Activated T-cell treated with anti-CD3 and anti-CD28 coated beads for 48 hours (primary cell): ENCODE measurements at places on chromosomes 12 and 14.

GRCh38 chr12:111202237-111202915, 166.5 kb downstream of the PHETA1 start:
- no peak for DNase-seq

GRCh38 chr14:81169711-81170103, 51.1 kb downstream of the GTF2A1 start:
- DNase-seq: no peak

DNA sequence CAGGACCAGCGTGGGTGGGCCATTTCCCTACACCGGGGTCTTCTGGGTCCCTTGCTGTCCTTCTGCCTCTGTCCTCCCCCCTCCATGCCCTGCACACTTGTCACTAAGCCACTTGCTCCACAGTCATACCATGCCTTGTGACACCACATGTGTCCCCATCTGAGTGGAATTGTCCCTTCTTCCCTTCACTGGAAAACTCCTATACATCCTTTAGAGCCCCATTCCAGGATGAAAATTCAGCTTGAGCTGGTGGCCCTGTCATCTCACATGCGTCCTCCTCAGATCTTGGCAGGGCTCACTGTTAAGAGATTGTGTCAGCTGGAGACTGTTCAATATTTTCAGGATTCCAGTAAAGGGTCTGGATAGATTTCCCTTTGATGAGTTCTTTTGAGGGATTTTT, 87.4 kb downstream of the DNAH10 start:
- no peak for DNase-seq

- no peak for DNase-seq
These were observed 31.7 kb upstream of the INF2 start for GRCh38 chr14:104657563-104658324.

- DNase-seq: peak; percentile 44
These were observed 1141.2 kb upstream of the TMEM132C start for GRCh38 chr12:127125607-127126259.

DNA sequence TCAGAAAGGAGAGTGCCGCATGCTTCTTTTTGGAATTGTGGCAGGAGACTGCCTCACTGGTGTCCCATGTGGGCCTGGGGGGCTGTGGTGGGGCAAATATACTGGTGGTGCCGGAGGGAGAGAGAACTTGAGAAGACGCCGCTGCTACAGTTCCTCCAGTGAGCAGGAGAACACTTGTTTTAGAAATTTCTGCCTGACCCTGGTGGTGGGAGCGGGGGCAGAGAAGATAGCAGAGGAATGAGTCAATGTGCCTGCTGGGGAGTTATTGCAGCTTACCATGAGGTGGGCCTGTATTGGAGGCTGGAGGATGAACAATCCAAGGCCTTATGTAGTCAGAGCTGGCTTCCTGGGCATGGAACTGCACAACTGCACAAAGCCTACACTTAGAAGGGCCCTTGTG, 211.8 kb downstream of the SNAPC1 start:
- no peak for DNase-seq

DNA sequence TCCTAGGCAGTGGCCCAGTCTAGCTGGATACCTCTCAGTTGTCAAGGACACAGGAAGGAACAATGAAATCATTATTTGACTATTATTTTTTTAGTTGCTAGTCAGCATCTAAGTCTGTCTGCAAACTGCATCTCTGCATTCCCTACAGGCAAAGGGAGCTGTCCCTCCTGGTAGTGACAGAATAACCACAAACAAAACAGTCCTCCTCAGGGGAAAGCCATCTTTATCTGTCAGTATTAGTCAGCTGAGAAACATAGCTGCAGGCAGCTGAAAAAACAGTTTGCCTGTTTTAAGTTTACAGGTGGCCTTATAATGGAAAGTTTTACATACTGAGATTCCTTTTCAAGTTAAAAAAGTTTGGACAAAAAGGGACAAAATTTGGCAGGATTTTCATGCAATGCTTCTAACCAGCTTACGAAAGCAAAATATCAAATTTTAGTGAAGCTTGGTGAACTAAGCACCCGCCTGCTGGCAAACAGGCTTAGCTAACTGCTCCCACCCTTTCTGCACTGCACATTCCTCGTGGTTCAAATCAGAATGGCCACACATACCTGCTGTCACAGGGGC, 29.5 kb downstream of the SLC25A21 start:
- no peak for DNase-seq

DNA sequence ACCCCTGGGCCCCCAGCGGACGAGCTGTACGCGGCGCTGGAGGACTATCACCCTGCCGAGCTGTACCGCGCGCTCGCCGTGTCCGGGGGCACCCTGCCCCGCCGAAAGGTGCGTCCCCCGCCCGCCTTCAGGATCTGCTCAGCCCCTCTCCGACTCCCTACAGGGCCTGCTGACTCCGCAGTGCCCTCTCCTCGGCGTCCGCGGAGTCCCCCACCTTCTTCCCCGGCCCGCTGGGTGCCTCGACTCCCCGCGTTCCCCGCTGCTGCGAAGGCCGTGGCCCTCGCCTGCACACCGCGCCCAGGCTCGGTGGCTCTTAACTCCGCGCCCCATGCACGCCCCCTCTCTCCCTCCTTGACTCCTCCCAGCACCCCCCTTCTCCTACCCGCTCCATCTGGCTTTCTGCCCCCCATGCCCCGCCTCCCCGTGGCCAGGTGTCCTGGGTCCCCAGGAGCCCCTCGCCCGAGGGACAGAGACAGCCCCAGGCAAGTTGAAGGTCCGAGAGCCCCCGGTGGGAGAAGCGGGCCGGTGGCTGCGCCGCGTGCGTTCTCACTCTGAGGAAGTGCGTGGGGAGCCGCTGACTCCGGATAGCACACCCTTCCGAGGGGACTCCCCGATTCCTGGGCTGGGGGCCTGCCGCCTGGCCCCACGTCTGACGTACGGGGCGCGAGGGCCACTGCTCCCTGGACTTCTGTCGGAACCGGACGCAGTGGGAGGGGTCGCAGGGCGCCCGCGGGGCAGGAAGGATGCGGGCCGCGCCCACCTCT, 594 bp downstream of the TAMALIN start:
- peak; percentile 45 for DNase-seq

- DNase-seq: peak; percentile 9
These were observed 115.2 kb upstream of the MAP1LC3B2 start for GRCh38 chr12:116443821-116444589.

DNA sequence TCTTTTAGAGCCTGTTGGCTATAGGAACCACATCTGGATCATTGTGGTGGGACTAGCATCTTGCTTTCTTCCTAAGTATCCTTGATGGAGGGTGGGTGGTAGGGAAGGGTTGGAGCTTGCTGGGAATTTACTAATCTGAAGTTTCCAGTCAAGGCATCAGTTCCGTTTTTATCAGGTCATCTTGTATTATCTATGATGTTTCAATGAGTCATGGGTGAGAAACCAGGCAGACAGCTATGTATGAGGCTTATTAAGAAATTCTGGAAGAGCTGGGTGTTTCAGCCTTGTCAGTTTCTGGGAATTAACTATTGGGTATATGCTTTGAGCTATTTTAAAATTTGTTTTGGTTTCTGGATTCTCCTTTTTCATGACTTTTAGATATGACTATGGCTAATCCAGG, 11.3 kb downstream of the TSFM start:
- DNase-seq: no peak

- no peak for DNase-seq
These were observed 69.9 kb downstream of the PPM1H start for GRCh38 chr12:62865065-62865464.

- no peak for DNase-seq
These were observed 58.0 kb downstream of the LLPH start for GRCh38 chr12:66072566-66072965.

DNA sequence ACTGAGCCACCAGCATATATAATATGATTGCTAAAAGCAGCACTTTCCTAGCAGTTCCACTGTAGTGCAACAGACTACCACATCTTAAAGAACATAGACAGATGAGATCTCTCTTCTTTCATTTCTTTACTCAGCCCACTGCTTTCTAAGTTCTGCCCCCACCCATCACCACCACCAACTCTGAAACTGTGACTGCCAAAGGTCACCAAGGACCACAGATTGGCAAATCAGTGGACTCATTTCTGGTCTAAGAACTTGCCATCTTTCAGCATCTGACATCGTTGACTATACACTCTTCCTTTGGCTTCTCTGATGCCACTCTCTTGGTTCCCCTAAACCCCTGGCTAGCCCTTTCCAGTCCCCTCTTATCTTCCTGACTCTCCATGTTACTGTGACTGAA, 38.4 kb downstream of the IFNG start:
- peak; percentile 42 for DNase-seq

DNA sequence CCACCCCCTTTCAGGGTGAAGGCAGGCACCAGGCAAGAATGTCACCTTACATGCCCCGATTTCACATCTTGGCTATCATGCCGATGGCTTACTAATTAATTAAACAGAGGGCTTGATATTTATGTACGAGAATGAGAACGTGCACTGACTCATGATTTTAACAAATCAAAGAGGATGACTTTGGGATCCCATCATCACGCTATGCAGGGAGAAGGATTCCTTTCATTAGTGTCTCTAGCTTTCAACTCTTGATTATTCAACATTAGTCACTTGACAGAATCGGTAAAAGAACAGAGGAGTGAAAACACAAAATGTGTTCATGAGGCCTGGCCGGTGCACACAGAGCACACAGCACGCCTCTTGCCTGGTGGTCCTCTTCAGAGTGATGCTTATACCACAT, 80.6 kb downstream of the PRKAB1 start:
- DNase-seq: no peak

GRCh38 chr12:114479831-114480230, 73.9 kb upstream of the TBX5 start:
- DNase-seq: no peak

GRCh38 chr12:108609537-108610335, 11.9 kb upstream of the TMEM119 start:
- no peak for DNase-seq

- no peak for DNase-seq
These were observed 198.1 kb upstream of the PLXNC1 start for GRCh38 chr12:93950311-93950710.

DNA sequence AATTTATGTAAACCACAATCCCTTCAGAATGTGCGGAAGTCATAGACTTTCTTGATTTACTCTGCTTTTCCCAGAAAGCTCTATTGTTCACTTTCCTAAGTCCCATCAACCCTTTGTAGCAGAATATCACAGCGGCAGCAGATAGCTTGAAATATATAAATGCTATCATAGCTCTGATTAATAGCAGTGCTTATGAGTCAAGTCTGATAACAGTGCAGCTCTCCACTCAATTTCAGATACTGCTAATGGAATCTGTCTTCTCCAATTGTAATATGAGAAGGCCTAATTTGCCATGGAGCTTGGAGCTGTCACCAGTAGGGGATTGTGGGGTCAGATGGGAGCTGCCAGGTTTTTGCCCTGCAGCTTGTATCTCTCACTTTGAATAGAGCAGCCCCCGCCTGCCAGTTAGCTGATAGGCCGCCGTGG, 10.9 kb downstream of the TMEM260 start:
- no peak for DNase-seq

GRCh38 chr12:32566663-32567295, 112.3 kb upstream of the DNM1L start:
- DNase-seq: no peak

GRCh38 chr14:20630340-20631022, 11.0 kb downstream of the OR6S1 start:
- no peak for DNase-seq

DNA sequence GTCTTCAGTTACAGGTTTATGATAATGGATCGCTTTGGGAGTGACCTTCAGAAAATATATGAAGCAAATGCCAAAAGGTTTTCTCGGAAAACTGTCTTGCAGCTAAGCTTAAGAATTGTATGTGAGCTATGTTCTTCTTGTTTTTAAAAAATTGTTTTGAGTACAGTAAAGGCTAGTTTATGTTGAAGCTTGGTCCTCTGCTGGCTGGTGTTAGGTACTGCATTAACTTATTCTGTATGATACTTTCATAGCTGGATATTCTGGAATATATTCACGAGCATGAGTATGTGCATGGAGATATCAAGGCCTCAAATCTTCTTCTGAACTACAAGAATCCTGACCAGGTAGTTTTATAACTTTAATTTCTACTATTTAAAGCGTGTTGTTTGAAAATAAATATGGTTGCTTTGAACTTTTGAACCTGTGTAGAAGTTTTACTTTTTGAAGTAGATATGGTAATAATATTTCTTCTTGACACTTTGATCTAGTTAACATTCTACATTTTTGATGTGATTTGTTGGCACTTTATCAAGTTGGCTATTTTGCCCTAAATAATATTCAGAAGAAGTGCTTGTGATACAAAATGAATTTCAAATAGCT, 55.7 kb downstream of the VRK1 start:
- no peak for DNase-seq

GRCh38 chr12:82996168-82996812, 309.6 kb downstream of the TMTC2 start:
- no peak for DNase-seq

DNA sequence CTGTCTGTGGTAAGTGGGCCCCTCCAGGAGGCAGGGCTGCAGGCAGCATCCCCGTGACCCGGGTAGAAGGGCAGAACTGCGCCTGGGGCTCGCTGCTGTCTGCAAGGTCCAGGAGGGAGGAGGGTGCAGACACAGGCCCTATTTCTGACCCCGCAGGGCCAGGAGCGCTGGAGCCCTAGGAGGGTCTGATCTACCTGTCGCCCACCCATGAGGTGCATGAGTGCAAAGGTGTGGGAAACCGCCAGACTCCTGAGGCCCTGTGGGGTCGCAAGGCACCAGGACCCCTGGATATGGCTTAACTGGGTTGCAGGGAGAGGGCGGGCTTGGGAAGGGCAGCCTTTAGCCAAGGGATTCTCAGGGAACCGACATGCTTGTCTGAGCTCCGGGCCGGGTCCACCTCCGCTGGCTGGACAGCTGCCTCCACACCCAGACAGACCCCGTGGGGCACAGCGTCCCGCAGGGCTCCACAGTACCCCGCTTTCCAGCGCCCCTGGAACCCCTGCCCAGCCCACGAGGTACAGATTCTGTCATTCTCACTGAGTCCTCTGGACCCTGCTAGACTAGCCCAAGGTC, 72.9 kb upstream of the TSPAN11 start:
- no peak for DNase-seq

DNA sequence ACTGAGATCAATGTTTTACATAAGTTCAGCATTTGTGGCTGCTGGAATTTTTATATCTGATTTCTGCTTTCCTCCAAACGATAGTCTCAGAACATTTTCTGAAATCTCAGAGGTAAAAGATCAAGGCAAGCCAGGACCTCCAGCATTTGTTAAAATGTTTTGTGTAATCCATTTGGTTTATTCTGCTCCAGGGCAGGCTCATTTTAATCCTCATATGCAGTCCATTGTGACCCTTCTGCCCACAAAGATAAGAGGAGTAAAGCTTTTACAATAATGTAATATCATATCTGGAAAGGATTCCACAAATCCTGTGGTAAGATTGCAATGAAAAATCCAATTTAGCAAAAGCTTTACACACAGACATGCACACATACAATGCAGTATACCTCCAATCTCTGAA, 55.3 kb upstream of the KCNH5 start:
- no peak for DNase-seq
